ENCODE measurements at places on chromosomes 2 and 18.
A peak's percentile ranks its signal among the peaks of the same experiment; 100 is the strongest.

DNA sequence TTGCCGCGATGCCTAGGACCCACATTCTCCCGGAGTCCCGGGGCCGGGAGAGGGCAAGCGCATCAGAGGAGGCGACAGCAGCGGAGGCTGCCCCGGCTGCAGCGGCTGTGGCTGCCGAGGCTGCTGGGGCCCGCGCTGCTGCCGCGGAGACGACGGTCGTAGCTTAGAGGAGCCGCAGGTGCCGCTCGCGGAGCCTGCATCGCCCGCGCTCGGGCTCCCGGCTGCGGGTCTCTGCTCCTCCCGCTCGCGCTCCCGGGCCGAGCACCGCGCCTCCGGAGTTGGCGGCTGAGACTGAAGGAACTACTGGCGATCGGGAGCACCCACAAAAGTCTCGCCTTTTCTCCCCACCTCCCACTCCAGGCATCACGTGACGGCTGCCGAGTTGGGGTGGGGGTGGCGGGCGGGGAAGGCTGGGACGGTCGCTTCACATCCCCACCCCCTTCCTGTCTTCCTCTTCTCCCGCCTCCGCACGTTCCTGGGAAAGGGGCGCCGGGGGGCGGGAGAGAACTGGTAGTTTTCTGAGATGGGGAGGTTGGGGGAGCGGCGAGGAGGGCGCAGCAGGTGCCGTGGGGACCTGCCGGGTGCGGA, at the start of gene LYPD1:
Gene LYPD1 (minus strand): TSS at position 298 of the 588 bp plus-strand sequence. CDS start 273 bp downstream, at position 25.
- DNase-seq: peak; percentile 47

DNA sequence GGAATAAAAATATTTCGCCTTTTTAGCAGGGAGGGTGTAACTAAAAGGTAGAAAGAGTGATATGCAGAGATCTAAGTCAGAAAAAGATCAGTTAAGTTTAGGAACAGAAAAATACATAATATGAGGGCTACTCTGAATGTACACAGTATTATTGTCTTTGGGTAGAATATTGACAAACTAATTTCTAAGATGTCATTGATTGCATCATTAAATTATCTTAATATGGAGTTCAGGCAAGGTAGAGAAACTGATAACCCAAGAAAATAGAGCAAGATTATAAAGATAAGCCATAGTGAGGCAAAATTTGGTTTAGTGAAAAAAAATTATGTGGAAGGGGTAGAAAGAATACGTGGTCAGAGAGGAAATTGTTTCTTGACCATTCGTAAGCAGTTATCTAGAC, 629.0 kb upstream of the NXPH2 start:
- no peak for DNase-seq

GRCh38 chr2:74304332-74305148, 38.7 kb downstream of the SLC4A5 start:
- no peak for DNase-seq

GRCh38 chr2:170771421-170771937, 1.3 kb downstream of the ERICH2 start:
- DNase-seq: peak; percentile 5

DNA sequence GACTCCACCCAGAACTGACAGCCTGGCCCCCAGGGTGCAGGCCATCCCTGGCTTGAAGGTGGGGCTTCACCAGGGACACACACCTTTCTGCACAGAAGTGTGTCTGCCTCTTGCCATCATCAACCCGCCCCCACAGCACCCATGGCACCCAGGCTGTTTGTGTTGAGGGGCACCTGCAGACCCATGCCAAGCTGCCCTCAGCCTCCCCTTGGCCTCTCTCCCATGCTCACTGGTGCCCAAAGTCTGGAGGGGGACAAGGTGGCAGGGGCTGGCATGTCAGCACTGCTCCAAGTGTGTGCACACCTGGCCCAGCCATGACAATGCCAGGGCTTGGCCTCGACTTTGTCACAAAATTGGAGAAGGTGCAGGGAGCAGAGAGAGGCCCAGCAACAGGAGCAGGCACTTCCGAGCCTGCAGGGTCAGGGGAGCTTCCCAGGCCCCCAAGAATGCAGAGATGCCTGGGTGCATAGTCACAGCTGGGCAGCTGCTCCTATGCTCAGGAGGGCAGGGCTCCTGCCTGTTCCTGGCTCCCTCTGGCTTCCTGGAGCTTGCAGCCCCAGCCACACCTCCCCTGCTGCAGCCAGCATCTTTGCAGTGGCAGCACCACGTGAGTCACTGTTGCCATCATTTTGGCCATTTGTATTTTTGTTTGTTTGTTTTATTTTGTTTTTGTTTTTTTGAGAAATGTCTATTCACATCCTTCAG, 280.6 kb upstream of the UBE2E3 start:
- no peak for DNase-seq

GRCh38 chr2:10449838-10450691, 1.9 kb upstream of the ODC1 start:
- no peak for DNase-seq

DNA sequence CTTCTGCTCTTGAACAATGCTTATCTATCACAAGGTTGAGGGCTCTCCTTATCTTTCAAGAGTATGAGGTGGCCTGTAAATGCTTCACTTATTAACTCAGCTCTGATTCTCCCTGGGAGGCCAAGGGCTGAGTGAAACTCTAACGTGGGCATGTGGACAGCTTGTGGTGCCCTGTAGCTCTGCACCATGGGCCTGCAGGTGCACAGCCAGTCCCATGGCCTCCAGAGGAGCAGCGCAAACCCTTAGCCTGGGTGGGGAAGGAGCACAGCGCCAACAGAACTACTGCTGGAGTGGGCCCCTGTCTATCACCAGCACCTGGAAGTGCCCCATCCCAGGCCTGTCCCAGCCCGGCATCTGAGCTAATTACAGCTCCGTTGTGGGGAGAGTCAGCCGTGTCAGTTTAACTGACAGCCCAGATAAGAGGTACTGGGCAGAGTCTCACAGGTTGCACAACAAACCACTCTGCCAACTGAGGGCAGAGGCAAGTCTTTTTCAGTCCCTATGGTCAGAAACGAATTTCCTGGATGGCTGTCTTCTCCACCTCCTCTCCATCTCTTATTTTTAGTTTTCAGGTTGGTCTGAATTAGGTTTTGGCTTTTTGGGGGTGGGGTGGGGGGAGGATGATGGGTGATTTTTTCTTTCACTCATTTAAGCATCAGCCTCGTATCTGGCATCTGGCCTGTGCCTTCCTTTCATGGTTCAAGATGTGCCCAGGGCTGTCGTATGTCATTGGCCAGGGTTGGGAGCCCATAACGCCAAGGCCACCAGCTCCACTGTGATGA, 219.5 kb downstream of the BCL2 start:
- no peak for DNase-seq

DNA sequence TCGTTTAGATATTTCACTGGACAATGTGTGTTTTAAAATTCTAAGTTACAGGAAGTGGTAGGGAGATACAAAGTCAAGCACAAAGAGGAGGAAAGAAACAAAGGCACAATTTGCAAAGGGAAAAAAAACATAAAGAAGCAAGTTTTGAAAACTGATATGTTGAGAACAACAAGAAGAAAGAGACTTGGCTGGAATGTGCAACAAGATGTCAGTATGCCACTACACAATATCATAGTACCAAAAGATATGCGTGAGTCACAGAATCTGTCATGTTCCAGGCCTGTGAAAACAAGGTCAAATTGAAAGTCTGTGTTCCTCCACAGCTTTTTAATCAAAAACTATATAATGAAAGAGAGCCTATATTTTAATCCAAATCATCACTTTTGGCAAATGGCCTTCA, 12.0 kb downstream of the EXOC6B start:
- DNase-seq: peak; percentile 29

DNA sequence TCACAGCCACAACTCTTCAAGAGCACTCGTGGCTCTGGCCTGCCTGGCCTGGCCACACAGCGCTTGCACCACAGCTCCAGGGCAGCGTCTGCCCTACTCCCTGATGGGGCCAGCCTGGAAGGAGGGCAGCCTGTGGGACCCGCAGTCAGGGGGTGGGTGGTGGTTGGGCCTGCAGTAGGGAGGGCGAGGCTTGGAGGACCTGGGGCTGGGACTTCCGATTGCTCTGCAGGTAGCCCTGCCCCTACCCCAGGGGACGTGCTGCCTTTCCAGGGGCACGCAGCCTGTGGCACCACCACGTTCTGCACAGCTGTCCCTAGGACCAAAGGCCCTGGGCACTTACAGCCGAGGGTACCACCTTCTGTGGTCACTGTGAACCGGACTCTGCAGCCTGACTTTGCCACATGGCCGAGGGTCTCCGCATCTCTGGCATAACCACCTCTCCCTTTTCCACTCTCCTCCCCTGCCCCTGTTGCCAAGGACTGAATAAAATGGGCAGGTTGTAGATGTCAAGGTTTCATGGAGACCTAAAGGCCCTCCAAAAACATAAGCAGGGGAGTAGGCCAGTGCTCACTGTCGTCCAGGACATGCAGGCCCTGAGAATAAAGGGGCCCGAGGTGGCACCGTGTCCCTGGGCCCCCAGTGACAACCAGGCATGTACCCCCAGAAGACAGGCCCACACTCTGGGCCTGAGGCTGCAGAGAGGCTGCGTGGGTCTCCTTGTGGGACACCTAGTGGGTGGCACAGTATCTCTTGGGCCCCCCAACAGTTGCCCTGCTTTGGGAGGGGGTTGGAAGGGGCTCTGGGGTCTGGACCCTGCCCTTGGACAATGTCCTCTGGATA, 87.3 kb downstream of the INHBB start:
- DNase-seq: no peak
